Body of pancreas (tissue), 4 donors: ENCODE measurements at places on chromosomes 16 and 17. TPM values are rescaled to one million over a fixed set of nuclear protein-coding genes. Genes with fewer than 3 reads are reported as not detected.

Gene KCNH4
- not detected for total RNA-seq

DNA sequence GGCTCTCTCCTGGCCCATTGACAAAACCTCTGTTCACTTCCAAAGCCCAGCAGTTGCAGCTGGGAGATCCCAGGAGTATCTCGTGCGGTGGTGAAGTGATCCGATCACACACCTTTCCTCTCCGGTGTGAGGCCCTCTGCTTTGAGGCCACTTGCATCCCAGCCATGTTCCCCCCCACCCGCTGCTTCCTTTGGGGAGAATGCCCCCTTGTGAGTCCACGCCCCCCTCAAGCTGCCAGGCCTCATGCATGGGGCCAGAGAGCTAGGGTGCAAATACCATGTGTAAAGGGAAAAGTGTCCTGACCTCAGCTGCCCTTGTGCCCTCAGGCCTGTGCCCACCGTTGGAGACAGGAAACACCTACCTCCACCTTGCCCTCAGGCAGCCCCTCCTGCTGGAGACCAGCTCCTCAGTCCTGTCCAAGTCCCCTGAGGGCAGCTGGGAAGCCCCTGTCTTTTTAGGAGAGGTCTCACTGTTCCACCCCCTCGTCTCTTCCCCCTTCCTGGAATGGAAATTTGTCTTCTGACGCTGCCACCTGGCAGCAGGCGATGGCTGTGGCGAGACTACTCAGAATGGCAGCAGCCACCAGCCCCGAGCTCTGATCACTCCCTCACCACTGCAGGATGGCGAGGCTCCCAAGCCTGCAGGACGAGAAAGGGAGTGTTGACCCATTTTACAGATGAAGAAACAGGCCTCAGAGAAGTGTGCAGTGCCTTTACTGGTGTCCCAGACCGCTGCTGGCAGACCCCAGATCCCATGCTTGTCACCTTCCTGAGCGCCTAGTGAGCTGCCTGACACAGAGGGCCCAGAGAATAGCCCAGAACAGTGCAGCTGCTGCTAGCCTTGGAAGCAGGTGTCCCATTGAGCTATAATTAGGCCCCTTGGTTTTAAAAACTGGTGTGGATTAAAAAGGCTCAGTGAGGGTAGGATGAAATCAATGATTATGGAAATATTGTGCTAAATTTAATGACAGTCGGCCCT, 120.6 kb upstream of the CACNG5 start:
- no peaks in the 10 kb centered on the region for H3K27me3 ChIP-seq
- H3K4me1 ChIP-seq, result peaks cover 38% of the 10 kb centered on the region
- no peak for DNase-seq

- H3K36me3 ChIP-seq, result no peaks in the 10 kb centered on the region
- H3K27me3 ChIP-seq, result no peaks in the 10 kb centered on the region
- H3K4me3 ChIP-seq, result no peak overlapping the region
- H3K27ac ChIP-seq, result no peak overlapping the region
- H3K4me1 ChIP-seq, result no peaks in the 10 kb centered on the region
- no peak for DNase-seq
Observed at GRCh38 chr16:9966569-9967157, 215.6 kb downstream of the GRIN2A start.

DNA sequence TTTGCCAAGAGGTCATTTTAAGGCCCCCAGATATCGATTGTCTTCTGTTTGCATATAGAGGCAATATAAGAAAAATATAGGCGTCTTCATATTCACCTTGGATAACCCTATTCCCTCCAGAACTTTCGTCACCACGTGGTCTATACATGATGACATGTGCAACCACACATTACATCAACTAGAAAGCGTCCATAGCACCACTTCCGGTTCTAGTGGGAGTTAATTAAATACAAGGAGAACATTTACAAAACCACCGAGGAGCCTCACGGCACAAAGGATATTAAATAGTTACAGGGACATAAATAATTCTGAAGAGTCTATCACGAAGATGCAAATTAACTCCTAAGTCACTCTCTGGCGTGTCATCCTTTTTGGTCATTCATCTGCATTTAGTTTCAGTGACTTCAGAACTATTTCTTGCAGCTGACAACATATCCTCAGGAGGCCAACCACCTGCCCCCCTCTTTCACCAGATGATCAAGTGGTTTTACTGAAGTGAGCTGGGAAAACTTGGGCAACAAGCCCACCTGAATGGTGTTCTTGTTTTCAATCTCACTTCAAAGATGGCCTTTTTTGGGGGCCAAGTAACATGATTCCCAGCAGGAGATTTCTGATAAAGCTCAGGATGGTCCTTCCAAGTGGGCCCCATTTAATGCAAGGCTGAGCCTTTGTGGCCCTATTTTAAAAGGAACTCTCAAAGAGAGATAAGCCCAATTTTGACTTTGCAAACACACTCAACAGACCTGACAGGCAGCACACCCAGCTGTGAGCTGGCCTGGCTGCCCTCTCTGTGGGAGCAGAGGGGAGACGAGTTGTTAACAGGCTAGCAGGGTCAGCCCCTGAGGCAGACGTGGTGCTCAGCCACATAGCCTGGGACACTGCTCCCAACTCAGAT, 15.3 kb downstream of the CMTM3 start:
- H3K4me3 ChIP-seq, result no peak overlapping the region
- peaks cover 6% of the 10 kb centered on the region for H3K36me3 ChIP-seq
- DNase-seq, result no peak
- no peak overlapping the region for H3K27ac ChIP-seq

Gene SP2
- 4.7 TPM for total RNA-seq

DNA sequence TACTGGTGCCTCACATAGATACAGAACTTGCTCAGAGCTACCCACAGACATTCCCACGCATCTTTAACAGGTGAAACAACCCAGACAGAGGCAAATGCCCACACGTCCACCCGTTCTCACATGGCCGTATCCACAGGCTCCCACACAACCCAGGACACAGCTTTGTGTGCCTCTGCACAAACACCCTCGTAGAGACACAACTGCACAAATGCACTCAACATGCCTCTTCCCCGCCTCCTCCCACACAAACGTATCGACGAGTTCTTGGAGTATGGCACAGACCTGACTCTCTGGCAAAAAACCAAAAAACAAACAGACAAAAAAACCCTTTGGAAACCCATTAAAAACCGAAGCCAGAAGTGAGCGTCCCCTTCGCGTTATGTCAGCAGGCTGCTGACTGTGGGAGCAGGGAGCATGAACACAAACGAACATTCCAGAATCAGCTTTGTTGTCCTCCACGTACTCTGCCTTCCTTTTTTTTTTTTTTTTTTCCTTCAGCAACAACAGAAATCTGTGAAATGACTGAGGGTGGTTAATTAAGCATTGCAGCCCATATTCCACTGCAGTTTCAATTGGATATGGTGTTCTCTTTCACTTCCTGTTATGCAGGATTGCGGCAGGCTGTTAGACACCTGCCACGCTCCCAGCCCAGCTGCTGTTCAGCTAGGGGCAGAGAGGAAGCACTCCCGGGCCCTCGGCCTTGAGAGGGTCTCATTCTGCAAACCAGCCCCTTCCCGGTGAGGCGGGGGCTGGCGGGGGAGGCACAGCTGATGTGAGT, 313.7 kb downstream of the MAF start:
- no peak overlapping the region for H3K4me3 ChIP-seq
- peaks cover 6% of the 10 kb centered on the region for H3K4me1 ChIP-seq
- peak; percentile 82 for DNase-seq
- no peaks in the 10 kb centered on the region for H3K36me3 ChIP-seq
- H3K27ac ChIP-seq, result peak overlapping the region; percentile 33
- H3K27me3 ChIP-seq, result no peaks in the 10 kb centered on the region

- H3K4me1 ChIP-seq, result no peaks in the 10 kb centered on the region
- no peaks in the 10 kb centered on the region for H3K36me3 ChIP-seq
- DNase-seq, result no peak
- H3K4me3 ChIP-seq, result no peak overlapping the region
Observed at GRCh38 chr16:66206363-66206762, 160.1 kb upstream of the CDH5 start.

DNA sequence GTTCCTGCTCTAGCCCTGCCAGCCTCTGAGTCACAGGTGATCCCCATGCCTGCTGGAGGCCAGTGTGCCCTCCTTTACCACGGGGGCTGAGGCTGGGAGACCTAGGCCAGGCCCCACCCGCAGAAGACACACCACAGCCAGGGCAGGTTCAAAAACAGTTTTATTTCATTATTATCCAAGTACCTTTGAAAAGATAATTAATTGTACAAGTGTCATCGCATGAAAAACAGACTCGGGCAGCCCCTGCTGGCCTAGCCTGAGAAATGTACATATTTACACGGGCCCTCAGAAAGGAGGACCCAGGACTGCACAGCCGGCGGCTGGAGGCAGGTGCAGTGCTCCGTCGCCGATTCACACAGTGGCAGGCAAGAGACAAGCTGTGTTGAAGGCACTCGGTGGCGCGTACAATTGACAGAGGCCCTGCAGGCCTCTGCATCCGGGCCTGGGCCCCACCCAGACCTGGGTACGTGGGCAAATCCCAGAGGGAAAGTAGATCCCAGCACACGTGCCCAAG, 4.4 kb downstream of the PDIA2 start:
- peak overlapping the region; percentile 3 for H3K27ac ChIP-seq
- H3K27me3 ChIP-seq, result no peaks in the 10 kb centered on the region
- peak; percentile 57 for DNase-seq
- H3K4me1 ChIP-seq, result peaks cover 45% of the 10 kb centered on the region
- no peaks in the 10 kb centered on the region for H3K36me3 ChIP-seq
- H3K4me3 ChIP-seq, result no peak overlapping the region

Gene PTGES3L
- total RNA-seq, result 0.52 TPM

Gene NOXO1
- total RNA-seq, result not detected

DNA sequence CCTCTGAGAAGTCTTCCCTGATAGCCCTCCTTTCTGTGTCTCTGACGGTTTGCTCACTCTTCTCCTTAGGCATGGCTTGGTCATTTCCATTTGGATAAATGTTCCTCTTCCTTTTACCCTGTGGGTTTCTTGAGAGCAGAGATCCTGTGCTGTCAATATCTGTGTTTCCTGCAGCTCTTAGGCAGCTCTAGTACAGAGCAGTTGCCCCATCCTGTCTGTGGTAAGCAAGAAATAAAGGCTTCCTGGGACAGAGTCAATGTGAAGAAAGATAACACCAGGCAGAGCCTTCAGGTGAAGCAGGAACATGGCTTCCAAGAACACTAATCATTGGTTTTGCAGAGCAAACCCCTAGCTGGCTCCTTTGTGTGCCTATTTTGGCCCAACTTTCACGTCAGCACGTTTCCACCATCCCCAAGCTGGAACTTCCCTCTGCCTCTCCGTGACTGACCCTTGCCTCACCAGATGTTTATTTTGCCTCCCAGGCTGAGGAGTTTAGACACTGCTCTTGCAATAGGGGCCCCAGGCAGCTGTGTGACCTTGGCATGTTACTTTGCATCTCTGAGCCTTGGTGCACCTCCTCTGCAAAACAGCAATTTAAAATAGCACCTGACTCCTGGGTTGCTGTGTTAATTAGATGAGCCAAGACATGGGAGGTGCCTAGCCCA, 49.6 kb upstream of the SIAH1 start:
- no peak overlapping the region for H3K4me3 ChIP-seq
- H3K27me3 ChIP-seq, result no peaks in the 10 kb centered on the region
- H3K27ac ChIP-seq, result peak overlapping the region; percentile 66

Gene ANKRD13B
- 4.3 TPM for total RNA-seq

GRCh38 chr16:26993963-26994362, 72.8 kb upstream of the C16orf82 start:
- no peak for DNase-seq
- no peak overlapping the region for H3K4me3 ChIP-seq
- H3K36me3 ChIP-seq, result no peaks in the 10 kb centered on the region

GRCh38 chr17:60602385-60602742, 2.4 kb downstream of the PPM1D start:
- no peak overlapping the region for H3K27ac ChIP-seq
- peak overlapping the region; percentile 25 for H3K4me3 ChIP-seq
- no peaks in the 10 kb centered on the region for H3K36me3 ChIP-seq
- no peak for DNase-seq

- no peaks in the 10 kb centered on the region for H3K36me3 ChIP-seq
- no peak overlapping the region for H3K4me3 ChIP-seq
- DNase-seq, result no peak
- H3K27me3 ChIP-seq, result no peaks in the 10 kb centered on the region
- no peaks in the 10 kb centered on the region for H3K4me1 ChIP-seq
Observed at GRCh38 chr17:64183815-64184214, 53.9 kb upstream of the ERN1 start.

Gene HIC1
- 9.6 TPM for total RNA-seq

GRCh38 chr16:78035012-78035411, 12.7 kb downstream of the CLEC3A start:
- DNase-seq, result no peak
- no peaks in the 10 kb centered on the region for H3K4me1 ChIP-seq
- no peak overlapping the region for H3K27ac ChIP-seq
- no peaks in the 10 kb centered on the region for H3K27me3 ChIP-seq
- no peak overlapping the region for H3K4me3 ChIP-seq

Gene HSD17B2
- total RNA-seq, result 12.2 TPM

- H3K36me3 ChIP-seq, result no peaks in the 10 kb centered on the region
- H3K4me3 ChIP-seq, result no peak overlapping the region
- no peak overlapping the region for H3K27ac ChIP-seq
- H3K4me1 ChIP-seq, result peaks cover 4% of the 10 kb centered on the region
- DNase-seq, result peak; percentile 69
- no peaks in the 10 kb centered on the region for H3K27me3 ChIP-seq
Observed at GRCh38 chr16:86519649-86520316, 9.5 kb downstream of the FOXF1 start.

GRCh38 chr17:69466905-69467667, 52.6 kb downstream of the MAP2K6 start:
- H3K4me1 ChIP-seq, result peaks cover 13% of the 10 kb centered on the region
- DNase-seq, result peak; percentile 23
- peak overlapping the region; percentile 7 for H3K27ac ChIP-seq
- no peaks in the 10 kb centered on the region for H3K36me3 ChIP-seq

DNA sequence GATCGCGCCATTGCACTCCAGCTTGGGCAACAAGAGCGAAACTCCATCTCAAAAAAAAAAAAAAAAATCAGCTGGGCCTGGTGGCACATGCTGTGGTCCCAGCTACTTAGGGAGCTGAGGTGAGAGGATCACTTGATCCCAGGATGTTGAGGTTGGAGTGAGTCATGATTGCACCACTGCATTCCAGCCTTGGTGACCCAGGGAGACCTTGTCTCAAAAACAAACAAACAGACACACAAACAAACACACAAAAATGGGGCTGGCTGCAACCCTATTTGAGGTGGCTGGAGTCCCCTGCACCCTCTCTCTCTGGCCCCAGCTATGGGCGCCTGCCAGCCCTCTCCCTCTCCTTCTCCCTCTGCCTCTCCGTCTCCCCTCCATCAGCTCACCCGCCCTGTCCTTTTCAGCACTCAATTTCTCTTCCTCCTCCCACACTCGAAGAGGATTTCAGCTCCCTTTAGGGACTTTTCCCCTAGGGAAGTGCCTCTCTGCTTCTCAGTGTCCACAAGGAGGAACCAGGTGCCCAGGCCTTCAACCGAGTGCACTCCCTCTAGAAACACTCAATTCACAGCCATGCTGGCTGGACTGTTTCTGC, 17.5 kb upstream of the TFAP4 start:
- no peak overlapping the region for H3K4me3 ChIP-seq
- H3K27ac ChIP-seq, result no peak overlapping the region
- no peaks in the 10 kb centered on the region for H3K36me3 ChIP-seq
- no peaks in the 10 kb centered on the region for H3K27me3 ChIP-seq
- H3K4me1 ChIP-seq, result peaks cover 19% of the 10 kb centered on the region
